ENCODE measurements at places on chromosomes 2 and 18.

DNA sequence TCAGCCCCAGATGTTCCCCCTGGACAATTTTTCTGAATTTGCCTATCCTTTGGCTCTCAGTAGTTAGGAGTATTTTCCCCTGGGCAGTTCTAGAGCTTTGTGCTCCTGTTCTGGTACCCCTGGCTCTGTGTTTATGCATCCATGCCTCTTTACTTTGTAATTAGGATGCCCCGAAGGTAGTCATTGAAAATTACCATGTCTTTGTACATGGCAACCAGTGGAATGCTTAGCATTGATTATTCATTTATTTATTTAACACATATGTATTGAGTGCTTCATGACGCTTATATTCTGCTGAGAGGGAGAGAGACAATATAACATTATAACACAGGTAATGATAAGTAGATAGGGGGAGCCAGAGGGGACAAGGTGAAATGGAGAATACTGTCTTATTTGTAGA is 346.5 kb downstream of the PARD3B start:
- DNase-seq: no peak

DNA sequence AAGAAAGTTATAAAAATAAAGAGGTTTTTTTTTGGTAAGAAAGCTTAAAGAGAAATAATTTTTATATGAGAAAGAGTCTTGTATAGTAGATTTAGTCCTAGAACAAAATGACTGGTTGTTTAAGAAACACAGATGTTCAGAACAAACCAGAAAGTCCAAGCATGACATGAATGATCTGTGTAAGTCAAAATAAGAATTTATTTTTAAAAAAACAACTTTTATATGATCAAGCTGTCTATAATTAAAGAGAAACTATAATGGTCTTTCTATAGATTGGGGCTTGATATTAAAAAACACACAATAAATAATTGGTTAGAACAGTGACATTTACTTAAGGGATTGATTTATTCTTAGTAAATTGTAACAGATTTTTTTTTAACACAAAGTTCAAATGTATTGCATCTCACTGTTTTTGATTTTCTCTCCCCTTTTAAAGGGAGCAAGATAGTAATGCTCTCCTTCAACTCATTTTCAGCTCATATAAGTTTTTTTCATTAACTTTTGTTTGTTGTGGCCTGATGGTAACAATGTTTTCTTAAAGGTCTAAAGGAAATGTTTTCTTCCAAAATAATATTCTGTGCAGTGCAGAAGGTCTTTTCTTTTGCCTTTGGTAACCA is 1256.8 kb downstream of the LRP1B start:
- no peak for DNase-seq

- DNase-seq: no peak
Observed at GRCh38 chr2:48770181-48770580, 14.7 kb upstream of the LHCGR start.

- no peak for DNase-seq
Observed at GRCh38 chr2:415986-416610, 128.2 kb upstream of the ALKAL2 start.

- DNase-seq: no peak
Observed at GRCh38 chr18:49072524-49072934, 121.8 kb upstream of the SMAD7 start.

DNA sequence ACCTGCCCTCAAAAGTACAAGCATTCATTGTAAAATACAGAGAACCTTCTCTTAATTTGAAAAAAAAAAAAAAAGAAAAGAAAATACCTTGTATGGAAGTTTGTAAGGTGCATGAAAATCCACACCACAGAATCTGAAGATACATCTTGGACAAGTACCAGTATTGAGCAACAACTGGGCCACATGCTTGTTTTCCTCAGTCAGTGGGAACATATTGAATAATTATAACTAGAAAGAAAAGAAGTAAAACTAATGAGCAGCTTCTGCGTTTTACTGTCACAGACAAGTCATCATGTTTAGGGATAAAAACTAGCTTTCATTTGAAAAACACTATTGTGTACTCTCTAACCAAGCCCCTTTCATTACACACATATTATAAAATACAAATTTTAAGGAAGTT is 5.8 kb upstream of the PEX13 start:
- DNase-seq: no peak

- no peak for DNase-seq
Observed at GRCh38 chr2:148515976-148516375, 128.6 kb upstream of the EPC2 start.

DNA sequence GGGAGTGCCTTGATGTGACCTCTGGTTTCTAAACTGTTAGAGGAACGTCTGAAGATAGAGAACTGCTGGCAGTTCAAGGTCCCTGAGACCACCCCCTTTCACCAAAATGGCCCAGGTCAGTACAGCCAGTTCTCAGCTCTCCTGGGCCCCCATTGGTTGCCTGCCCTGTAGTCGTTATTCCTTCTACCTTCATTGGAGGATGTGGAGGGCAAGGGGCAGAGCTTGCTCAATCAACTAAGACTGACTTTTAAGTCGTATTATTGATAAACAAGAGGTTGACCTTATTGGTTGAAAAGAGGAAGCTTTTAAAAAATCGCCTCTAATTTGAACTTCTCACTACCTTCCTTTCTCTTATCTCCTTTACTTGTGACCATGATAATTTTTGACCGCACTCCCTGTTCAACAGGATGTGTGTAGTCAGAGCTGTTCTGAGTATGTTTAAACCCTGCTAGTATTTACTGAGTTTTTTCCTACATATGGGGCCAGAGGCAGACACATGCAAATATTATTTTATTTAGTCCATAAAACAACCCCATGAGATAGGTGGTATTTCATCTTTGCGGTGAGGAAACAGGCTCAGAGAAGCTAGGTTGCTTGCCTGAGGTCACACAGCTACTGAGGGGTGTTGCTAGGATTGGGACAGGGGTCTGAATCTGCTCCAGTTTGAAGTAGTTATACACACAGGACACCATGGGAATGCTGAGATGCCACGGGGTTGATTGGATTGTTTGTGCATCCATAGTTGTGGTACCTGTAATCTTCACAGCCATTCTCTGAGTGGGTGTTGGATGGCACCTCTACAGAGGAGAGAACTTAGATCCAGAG is 65.9 kb downstream of the TMEM247 start:
- DNase-seq: no peak

DNA sequence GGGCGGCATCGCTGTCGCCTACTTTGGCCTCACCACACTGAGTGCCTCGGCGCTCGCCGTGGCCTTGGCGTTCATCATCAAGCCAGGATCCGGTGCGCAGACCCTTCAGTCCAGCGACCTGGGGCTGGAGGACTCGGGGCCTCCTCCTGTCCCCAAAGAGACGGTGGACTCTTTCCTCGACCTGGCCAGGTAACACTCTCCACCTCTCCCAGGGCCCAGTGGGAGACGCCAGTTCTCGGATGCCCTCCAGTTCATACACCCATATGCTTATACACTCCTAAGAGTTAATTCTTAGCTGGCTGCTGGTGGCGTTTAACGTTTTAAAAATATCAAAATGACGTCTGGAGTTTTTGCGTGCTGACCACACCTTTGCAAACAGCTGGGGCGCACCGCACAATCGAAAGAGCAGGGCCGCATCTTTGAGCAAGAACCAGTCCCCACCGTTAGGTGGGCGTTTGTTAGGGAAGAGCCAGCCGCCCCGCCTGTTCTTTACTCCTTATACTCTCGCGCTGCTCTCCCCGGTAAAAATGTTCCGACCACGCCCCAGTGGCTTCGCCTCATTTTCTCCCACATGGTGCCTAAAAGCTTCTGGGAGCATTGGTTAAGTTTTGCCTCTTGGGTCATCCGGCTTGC is 899 bp downstream of the SLC1A4 start:
- no peak for DNase-seq

- no peak for DNase-seq
Observed at GRCh38 chr2:192159736-192160135, 35.0 kb downstream of the TMEFF2 start.

- no peak for DNase-seq
Observed at GRCh38 chr2:146652311-146652710, 1192.5 kb upstream of the ACVR2A start.

DNA sequence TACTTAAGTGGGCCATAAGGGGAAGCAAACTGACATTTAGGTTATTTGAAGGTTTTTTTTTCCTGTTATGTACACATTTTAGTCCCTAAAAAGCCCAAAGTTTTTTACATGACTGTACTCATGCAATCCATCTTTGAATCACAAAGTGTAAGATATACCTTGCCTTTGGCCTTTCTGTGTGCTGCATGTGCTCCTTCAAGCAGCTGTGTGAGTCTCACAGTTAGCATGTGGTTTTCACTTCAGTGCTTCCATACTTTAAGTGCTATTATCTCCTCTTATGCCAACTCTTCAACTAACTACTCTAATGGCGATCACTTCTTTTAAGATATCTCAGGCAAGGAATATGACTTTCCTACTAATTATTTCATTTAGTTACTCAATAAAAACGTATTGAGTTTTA is 597.1 kb upstream of the ACVR2A start:
- DNase-seq: no peak

DNA sequence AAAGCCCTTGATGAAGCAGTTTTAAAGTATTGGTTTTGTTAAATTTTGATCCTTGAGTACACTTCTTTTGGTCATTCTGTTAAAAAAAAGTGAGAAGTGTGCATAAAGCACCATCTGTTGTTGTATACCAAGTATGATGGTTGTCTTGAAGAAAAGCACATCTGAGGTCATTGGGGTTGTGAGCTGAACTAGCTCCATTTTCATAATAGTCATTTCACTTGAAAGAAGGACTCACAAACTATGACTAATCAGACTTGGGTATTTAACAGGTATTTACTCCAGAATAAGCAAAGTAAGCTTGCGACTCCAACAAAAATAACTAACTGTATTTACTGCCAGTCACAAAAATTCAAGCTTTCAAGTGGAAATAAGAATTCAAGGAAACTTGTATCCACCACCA is 35.1 kb downstream of the CHN1 start:
- DNase-seq: no peak

DNA sequence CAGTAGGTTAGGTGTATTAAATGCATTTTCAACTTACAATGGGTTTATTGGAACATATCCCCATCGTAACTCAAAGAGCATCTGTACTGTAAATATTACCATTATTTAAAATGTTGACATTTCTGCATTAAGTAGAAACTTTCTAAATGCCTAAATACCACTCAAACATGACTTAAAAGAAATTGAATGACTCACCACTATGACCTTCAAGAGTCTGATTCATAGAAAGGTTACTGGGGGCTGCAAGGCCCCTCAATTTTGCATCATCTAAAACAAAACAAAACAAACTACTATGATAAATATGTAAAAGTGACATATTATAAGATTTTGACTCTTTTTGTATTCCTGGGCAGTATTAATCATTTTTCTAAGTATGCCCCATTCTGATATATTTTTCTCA is 7.6 kb downstream of the WDR35 start:
- no peak for DNase-seq

GRCh38 chr2:102788885-102789260 is 27.0 kb downstream of the TMEM182 start:
- DNase-seq: no peak

GRCh38 chr18:32378705-32379104 is 92.0 kb downstream of the GAREM1 start:
- DNase-seq: no peak

DNA sequence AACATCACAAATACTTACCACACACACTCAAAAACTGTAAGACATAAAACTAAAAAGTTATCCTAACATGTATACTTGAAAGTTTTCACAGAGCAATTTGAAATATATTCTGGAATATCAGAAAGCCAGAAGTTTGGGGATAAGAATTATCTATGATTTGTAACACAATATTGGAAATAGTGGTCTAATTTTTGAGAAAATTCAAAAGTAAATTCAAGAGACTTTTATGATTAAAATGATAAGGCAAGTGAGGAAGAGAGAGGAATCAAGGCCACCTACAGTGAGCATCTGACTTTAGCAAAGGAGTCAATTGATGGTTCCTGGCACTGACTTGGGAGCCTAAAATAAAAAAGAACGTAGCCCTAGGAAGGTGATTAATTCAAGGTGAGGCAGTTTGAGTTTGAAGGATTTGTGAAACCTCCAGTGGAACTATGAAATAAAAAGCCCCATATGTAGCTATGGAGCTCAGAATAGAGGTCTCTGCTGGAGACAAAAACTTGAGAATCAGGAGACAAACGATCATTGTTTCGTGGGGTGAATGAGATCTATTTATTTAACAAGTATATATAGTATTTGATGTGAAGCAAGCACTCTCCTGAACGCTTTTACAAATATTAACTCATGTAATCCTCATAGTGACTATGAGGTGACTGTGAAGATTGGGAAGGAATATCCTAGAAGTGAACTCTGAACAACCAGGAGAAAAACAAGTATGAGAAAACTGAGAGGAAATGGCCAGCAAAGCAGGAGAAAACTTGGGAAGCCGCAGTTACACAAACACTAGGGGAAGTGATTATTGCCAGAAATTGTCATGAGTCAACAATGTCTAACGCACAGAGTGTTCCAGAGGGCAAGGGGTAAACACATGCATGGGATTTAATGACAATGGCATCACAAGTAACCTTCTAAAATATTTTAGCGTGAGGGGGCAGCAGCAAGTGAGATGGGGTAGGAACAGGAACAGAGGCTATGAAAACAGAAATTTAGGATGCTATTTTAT is 12.8 kb downstream of the TFPI start:
- no peak for DNase-seq

DNA sequence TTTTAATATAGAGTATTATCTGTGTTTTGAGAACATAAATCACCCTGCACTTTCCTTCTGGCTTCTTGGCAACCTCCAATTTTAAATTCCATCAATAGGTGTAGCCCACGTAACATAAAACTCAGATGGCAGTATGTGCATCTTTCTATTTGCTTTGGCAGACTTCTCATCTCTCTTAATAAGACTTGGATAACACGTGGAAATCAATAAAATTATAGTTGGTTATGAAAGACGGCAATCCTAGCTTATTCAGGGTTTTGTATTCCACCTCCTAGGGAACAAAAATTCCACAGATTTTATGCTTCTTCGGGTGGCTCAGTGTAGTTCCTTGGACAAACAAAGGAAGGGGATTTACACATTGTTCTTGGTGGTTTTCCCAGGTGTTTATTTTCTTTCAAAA is 299.3 kb downstream of the RND3 start:
- DNase-seq: no peak

DNA sequence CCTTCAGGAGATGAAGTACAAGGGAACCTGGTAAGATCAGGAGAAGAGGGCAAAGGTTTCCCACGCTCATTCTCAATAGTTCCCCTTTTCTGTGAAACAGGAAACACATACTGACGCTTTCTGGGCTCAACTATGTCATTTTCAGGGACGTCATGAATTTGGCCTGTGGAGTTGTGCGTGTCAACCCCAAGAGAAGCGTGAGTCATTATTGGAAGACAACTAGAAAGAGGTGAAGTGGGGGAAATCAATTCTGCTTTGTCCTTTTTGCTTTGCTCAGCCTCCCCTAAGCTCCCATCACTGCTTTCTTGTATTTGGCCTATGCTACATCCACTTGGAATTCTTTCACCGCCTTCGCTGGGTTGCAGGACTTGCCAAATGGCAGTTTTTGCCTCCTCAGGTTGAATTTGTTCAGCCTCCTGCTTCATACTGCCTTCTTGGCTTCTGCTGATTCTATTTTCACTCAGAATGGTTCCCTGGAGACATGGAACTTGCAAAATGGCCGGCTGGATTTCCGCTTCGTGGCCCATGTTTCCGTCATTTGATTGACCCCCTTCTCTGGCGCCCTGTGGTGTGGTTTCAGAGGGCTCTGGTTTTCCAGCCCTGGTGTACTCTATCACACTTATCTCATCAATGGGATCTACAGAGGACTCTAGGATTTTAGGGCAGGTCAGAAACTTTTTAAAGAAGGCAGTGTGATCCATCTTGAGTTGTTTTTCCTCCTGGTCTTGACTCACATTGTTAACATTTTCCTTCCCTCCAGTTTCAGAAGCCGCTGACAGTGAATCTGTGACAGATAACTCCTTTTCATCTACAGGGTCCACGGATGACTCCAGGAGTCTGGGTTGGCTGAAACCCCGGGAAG is 93.3 kb downstream of the ALPK2 start:
- no peak for DNase-seq
